Calu3 (cell line): ENCODE measurements at places on chromosomes 13 and 19.

DNA sequence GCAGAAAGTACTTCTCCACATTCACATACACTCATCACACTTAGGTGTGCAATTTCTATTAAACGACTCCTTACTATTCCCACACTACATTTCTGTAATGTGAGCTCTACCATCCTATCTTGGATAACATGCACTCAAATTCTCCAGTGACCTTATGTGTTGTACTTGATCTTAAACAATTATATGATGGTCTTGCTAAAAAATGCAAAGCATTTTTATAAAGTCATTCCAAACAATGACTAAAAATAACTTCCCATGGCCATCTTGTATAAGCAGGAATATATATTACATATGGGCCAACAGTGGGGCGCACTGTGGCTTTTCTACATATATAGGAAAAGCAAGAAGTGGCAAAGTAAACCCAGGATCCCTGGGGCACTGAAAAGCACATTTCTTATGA lies 155.5 kb downstream of the FLT1 start:
- H3K27me3 ChIP-seq = peaks cover 28% of the 10 kb centered on the region
- DNase-seq = no peak
- peaks cover 5% of the 10 kb centered on the region for H3K36me3 ChIP-seq
- H3K27ac ChIP-seq = no peak overlapping the region
- H3K4me1 ChIP-seq = no peaks in the 10 kb centered on the region

- DNase-seq = no peak
- no peaks in the 10 kb centered on the region for H3K36me3 ChIP-seq
- H3K4me3 ChIP-seq = no peak overlapping the region
- H3K27me3 ChIP-seq = no peaks in the 10 kb centered on the region
- H3K27ac ChIP-seq = no peak overlapping the region
These were observed 1168.9 kb downstream of the SLITRK5 start for GRCh38 chr13:88840085-88840484.

- no peaks in the 10 kb centered on the region for H3K4me1 ChIP-seq
- DNase-seq = peak; percentile 7
- no peaks in the 10 kb centered on the region for H3K36me3 ChIP-seq
- no peak overlapping the region for H3K4me3 ChIP-seq
- no peak overlapping the region for H3K27ac ChIP-seq
These were observed 39.8 kb upstream of the LATS2 start for GRCh38 chr13:21100994-21101757.

GRCh38 chr13:30705680-30706079 lies 29.7 kb upstream of the ALOX5AP start:
- no peak overlapping the region for H3K4me3 ChIP-seq
- peak; percentile 17 for DNase-seq
- H3K27me3 ChIP-seq = no peaks in the 10 kb centered on the region
- no peaks in the 10 kb centered on the region for H3K4me1 ChIP-seq
- no peaks in the 10 kb centered on the region for H3K36me3 ChIP-seq

DNA sequence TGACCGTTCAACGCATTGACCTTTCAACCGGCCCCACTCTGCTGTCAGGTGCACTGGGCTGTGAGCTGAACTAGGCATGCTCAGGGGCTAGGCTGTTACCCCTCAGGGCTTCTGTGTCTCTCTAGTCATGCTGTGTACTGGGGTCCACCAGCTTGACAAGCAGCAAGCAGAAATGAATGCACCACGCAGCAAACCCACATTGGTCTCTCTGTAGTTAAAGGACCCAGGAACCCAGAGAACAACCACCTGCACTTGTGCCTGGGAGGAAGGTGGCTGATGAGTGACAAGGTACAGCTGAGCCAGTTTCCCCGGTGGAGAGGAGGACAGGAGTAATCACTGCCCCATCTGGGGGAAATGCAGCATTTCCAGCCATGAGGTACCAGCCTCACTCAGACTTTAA lies 159.9 kb downstream of the USP12 start:
- peaks cover 8% of the 10 kb centered on the region for H3K27me3 ChIP-seq
- H3K36me3 ChIP-seq = no peaks in the 10 kb centered on the region
- H3K27ac ChIP-seq = no peak overlapping the region
- no peak overlapping the region for H3K4me3 ChIP-seq
- H3K4me1 ChIP-seq = no peaks in the 10 kb centered on the region
